ENCODE measurements at places on chromosomes 2 and 18.

- H3K27ac ChIP-seq = no peak overlapping the region
- no peak for DNase-seq
- H3K27me3 ChIP-seq = no peaks in the 10 kb centered on the region
- H3K4me1 ChIP-seq = no peaks in the 10 kb centered on the region
These were observed 229.5 kb downstream of the ETAA1 start for GRCh38 chr2:67626656-67627055.

- no peak overlapping the region for H3K27ac ChIP-seq
- DNase-seq = no peak
- H3K27me3 ChIP-seq = no peaks in the 10 kb centered on the region
- H3K4me1 ChIP-seq = peaks cover 18% of the 10 kb centered on the region
- no peak overlapping the region for H3K4me3 ChIP-seq
These were observed 179.6 kb downstream of the NCK2 start for GRCh38 chr2:105924271-105924670.

DNA sequence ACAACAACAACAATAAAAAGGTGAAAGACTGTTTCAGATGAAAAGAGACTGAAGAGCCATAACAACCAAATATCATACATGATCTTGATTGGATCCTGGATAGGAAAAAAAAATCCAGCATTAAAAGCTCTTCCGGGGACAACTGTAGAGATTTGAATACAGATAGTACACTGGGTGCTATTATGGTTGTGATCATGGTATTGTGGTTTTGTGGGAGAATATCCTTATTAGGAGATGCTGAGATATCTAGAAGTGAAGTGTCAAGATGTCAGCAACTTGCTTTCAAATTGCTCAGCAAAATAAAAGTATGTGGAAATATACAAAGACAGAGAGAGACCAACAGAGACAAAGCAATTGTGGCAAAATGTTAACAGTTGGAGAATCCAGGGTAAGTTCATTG lies 15.5 kb upstream of the SPATA3 start:
- peaks cover 10% of the 10 kb centered on the region for H3K27me3 ChIP-seq
- H3K36me3 ChIP-seq = no peaks in the 10 kb centered on the region
- no peak overlapping the region for H3K4me3 ChIP-seq
- H3K4me1 ChIP-seq = no peaks in the 10 kb centered on the region

DNA sequence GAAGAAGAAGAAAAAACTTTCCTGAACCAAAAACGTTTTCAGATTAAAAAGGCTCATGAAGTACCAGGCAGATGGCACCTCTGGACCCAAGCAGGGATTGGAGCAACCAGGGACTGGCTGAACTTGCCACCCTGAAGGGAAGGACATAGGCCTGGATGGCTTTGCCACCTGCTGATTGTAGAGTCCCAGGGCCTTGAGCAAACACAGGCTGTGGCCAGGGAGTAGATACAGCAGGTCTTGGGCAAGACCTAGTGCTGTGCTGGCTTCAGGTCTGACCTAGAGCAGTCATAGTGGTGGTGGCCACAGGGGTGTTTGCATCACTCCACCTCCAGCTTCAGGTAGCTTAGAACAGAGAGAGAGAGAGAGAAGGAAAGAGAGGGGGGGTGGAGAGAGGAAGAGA lies 231.5 kb upstream of the FBXO11 start:
- no peak overlapping the region for H3K4me3 ChIP-seq
- no peaks in the 10 kb centered on the region for H3K27me3 ChIP-seq
- H3K36me3 ChIP-seq = no peaks in the 10 kb centered on the region
- H3K4me1 ChIP-seq = no peaks in the 10 kb centered on the region
- no peak overlapping the region for H3K27ac ChIP-seq
- DNase-seq = no peak

GRCh38 chr2:138893746-138894145 lies 113.6 kb upstream of the NXPH2 start:
- H3K4me1 ChIP-seq = no peaks in the 10 kb centered on the region
- H3K27me3 ChIP-seq = no peaks in the 10 kb centered on the region
- no peak for DNase-seq
- H3K36me3 ChIP-seq = no peaks in the 10 kb centered on the region
- H3K4me3 ChIP-seq = no peak overlapping the region
